ENCODE measurements at places on chromosomes 7 and 10.
A peak's percentile ranks its signal among the peaks of the same experiment; 100 is the strongest.

GRCh38 chr7:22660732-22661131, 66.3 kb upstream of the IL6 start:
- DNase-seq, result no peak

DNA sequence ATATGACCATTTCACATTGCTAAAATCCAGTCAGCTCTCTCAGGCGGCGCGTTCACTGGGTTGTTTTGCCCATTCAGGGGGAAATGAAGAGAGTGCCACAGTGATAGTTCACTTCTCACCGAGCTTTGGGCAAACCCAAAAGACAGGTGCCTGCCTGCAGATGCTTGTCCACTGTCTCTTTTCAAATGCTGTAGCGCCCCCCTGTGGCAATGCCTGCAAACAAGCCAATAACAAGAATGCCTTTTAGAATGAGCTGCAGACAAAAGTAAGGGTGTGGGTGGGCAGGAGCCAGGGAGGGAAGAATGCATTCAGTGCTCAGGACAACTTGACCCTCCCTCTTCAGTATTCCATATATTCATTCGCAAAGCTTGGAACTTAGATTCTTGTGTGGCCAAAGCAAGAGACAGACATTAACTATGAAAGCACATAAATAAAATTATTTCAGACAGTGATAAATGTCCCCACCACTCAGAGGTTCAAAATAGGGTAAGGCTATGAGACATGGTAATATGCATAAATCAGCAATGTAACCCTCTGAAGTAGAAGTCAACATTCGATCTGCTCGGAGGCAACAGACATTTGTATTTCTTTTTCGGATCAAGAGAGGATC, 86.9 kb downstream of the JAZF1 start:
- peak; percentile 22 for DNase-seq

DNA sequence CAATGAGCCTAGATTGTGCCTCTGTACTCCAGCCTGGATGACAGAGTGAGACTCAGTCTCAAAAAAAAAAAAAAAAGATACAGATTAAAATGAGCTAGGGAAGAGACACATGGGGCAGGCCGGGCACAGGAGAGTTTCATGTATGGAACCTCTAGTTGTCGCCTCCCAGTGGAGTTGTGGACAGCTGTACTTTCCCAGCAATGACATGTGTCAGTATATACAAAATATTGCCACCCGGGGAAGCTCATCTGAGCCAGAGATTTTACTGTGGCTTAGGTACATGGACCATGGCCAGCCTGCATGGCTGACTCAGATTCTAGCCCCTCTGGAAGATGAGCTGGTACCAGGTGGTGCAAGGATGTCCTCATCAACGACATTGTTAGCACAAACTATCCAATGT, 87.4 kb downstream of the COL26A1 start:
- DNase-seq, result no peak

DNA sequence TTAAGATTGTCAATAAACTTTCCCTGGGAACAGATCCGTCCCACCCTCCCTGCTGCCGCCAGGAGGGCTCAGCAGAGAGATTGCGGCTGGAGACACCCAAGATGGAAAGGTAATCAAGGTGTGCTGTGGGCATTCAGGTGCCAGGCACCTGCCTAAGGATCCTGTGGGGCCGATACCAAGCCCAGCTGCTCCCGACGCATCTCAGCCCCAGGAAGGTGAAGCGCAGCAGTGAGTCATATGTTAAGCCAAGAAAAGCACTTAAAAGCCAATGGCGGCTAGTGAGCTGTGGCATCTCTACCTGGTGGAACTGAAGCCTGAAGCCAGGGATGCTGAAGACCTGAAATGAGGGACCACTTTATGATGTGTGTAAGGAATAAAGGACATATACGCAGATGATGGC, 6.1 kb downstream of the WDR86 start:
- no peak for DNase-seq

GRCh38 chr7:2520131-2520760, 672 bp downstream of the LFNG start:
- DNase-seq, result no peak

DNA sequence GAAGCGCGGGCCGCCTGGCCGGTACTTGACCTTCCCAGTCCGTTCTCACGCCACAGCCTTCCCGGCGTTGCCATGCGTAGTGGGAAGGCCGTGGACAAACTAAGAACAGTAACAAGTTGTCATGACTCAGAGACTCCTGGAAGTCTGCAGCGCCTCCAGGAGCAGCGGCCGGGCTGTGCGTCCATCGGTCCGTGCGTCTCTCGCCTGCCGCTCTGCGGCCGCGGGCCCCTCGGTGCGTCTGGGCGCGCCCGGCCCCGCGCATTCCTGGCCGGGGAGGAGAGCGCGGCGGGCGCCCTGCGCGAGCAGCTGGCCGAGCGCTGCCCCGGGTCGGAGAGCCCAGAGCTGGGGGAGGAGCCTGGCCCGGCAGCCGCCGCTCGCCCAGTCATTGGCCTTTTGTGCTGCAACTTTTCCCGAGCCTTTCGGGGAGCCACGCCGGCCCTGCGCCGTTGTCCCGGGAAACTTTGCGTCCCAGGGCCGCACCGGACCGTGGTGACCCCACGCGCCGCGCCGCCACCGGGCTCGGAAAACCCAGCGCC, 123.7 kb downstream of the TACC2 start:
- DNase-seq, result no peak

- DNase-seq, result no peak
Measured at GRCh38 chr10:126256864-126257263, 131.4 kb downstream of the ADAM12 start.

DNA sequence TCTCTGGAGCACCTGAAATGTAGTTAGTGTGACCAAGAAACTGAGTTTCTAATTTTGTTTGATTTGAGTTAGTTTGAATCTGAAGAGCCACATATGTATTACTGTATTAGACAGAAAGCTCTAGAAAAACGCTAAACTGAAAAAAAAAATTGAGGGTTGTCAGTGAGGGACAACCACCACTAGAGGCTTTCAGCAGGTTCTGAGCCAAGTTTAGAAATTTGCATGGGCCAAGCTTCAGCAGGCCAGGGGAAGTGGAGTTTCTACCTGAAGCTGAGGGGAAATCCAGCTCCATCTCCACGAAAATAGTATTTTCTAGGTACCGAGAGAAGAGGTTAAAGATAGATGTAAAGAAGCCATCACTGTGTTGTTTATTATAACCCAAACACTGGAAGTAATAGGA, 77.9 kb upstream of the PLXNA4 start:
- DNase-seq, result no peak

GRCh38 chr7:4715410-4715776, 33.3 kb downstream of the FOXK1 start:
- no peak for DNase-seq

DNA sequence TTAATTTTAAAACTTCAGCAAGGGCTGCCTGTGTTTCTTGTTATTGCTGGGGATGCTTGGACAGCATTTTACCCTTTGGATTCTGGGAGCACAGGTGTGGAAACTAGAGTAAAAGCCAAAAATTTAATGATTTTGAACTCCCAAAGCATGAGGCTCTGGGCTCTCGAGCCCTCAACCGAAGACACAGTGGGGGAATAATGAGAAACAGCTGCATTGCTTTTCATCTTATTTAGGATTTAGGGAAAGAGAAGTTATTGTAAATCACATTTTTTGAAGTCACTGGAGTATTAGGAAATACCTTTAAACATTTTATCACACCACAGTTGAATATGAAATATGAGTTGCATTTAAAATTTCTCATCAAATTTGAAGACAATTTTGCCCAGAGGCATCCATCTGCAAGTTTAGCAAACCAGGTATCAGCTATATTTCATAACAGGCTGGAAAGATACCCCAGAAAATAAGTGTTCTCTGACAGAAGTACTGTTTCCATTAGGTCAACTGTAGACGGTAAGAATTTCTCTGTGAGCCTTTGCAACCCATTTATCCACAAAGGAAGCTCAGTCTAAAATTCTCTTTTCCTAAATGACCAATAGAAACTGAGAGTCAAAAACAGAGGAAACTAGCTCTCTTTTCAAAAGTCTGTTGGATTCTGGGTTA, 290.6 kb upstream of the PHYHIPL start:
- no peak for DNase-seq

GRCh38 chr7:141178486-141179135, 104.7 kb downstream of the TMEM178B start:
- DNase-seq, result no peak

- DNase-seq, result no peak
Measured at GRCh38 chr10:33204031-33204430, 130.4 kb downstream of the NRP1 start.

GRCh38 chr7:157643525-157643970, 306.7 kb downstream of the DNAJB6 start:
- DNase-seq, result no peak

DNA sequence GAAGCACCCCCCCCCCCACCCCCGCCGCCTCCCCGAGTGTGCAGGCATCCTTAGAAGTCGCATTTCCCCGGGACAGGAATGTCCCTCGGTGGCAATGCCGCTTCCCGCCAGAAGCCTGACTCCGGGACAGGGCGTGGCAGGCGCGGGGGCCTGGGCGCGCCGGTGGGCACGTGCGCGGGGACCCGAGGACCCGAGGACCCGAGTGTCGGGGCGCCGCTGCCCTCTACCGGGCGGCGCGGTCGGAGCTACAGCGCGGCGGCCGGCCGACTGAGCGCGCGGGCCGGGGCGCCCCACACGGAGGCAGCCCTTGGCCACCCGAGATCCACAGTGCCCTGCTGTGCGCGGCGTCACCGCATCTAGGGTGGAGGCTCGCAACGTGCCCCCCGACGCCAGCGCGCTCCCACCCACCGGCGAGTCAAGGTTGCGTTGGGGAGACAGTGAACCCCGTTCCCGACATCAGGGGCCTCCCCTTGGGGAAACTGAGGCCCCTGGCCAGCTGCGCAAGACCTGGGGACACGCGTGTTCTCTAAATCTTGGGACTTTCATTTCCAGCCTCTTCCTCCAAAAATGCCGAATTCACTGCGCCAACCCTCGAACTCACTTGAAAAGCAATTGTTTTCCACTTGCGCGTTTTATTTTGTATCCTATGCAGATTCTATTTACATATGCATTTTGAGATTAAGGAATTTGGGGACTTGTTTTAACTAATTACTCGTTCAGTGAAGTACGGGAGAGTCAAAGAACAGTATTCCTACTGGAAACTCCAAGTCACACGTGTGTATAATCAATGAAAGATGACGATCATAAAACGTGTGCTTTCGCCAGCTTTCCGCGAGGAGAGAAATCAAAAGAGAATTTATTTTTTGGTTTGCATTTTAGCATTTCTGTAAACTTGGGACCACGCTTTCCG, 3.1 kb upstream of the CUX1 start:
- peak; percentile 33 for DNase-seq

DNA sequence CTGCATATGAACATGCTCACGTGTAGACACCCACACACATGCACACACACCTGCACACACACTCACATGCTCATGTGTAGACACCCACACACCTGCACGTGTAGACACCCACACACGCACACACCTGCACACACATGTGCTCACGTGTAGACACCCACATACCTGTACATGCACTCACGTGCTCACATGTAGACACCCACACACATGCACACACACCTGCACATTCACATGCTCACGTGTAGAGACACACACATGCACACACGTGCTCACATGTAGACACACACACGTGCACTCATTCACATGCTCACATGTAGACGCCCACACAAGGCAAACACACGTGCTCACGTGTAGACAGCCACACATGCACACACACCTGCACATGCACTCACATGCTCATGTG, 275.8 kb downstream of the PTPRN2 start:
- DNase-seq, result no peak

DNA sequence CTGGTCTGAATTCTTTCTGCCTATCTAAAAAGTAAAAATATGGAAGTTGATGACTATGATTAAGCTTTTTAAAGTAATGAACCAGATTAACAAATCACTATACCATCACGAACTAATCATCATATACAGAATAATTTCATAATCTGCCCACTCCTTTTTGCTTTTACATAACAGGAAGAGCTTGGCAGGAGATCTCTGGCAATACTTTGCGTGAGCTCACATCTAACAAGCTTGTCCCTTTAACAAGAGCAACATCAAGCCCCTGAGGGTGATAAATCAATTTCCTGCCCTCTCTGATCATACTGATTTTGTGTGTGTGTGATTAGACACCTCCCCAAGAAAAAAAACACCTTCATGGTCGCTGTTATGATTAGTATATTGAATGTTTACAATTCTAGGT, 143.5 kb upstream of the ASAH2 start:
- DNase-seq, result no peak

GRCh38 chr7:24800073-24800472, 42.8 kb upstream of the GSDME start:
- no peak for DNase-seq

DNA sequence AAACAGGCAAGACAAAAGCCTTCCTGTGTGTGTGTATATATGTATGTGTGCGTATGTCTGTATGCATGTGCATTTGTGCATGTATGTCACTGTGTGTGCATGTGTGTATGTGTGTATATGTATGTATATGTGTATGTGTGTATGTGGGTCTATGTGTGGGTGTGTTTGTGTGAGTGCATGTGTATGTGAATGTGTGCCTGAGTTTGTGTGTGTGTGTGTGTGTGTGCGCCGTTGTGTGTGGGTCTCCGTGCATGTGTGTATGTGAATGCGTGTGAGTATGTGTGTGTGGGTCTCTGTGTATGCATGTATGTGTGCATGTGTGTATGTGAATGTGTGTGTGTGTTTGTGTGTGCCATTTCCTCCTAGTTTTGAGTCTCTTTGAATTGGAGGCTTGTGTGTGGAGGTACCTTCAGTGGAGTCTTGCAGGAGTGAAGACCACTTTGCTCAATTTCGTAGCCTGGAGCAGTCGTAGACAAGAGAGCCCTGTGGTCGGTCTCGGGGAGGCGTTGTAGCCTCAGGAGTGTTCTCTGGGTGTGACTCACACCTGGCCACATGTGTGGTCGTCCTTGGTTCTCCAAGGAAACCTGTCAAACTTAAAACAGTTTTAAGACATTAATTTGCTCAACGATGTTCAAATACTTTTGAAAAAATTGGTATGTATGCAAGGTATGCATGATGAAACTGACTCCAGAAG, 28.1 kb downstream of the INPP5A start:
- no peak for DNase-seq

DNA sequence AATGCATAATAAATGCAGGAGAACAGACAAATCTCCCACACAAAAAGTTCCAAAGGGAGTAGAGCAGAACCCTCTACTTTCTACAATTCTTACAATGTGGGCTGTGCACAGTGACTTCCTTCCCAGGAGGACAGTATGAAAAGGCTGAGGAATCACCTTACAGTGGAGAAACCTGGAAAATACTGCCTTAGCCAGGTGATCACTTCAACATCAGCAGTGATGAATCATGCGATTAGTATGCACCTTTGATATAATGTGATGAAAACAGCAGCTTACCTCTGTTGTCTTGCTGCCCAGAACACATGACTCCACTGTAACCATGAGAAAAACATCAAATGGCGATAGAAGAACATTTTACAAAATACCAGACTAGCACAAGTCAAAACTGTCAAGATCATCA, 329.7 kb upstream of the POM121L12 start:
- DNase-seq, result no peak

GRCh38 chr7:96998744-96999143, 6.6 kb upstream of the DLX6 start:
- DNase-seq, result no peak

DNA sequence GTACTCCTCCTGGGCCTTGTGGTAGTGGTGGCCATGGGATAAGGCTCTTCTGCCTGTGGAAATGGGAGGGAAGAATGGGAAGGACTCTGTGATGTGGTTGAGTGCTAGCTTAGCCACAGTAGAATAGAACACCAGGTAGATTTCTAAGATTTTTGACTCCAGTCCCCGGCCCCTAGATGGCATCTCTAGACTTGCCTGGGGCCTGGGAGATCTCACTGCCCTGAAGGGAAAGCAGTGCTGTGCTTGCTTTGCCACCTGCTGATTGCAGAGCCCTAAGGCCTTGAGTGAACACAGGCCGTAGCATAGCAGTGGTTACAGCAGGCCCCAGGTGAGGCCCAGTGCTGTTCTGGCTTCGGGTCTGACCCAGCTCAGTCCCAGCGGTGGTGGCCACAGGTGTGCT, 252.0 kb downstream of the TCF7L2 start:
- DNase-seq, result no peak
